ENCODE measurements at places on chromosomes 6 and 20.

- no peak for DNase-seq
These were observed 121.7 kb downstream of the NKAIN2 start for GRCh38 chr6:123925350-123925749.

- DNase-seq = no peak
These were observed 206.3 kb downstream of the UNC5CL start for GRCh38 chr6:40832691-40833090.

GRCh38 chr6:88238065-88238464 lies 71.9 kb upstream of the CNR1 start:
- no peak for DNase-seq

- no peak for DNase-seq
These were observed 62.2 kb downstream of the SYNJ2 start for GRCh38 chr6:158043586-158044524.

DNA sequence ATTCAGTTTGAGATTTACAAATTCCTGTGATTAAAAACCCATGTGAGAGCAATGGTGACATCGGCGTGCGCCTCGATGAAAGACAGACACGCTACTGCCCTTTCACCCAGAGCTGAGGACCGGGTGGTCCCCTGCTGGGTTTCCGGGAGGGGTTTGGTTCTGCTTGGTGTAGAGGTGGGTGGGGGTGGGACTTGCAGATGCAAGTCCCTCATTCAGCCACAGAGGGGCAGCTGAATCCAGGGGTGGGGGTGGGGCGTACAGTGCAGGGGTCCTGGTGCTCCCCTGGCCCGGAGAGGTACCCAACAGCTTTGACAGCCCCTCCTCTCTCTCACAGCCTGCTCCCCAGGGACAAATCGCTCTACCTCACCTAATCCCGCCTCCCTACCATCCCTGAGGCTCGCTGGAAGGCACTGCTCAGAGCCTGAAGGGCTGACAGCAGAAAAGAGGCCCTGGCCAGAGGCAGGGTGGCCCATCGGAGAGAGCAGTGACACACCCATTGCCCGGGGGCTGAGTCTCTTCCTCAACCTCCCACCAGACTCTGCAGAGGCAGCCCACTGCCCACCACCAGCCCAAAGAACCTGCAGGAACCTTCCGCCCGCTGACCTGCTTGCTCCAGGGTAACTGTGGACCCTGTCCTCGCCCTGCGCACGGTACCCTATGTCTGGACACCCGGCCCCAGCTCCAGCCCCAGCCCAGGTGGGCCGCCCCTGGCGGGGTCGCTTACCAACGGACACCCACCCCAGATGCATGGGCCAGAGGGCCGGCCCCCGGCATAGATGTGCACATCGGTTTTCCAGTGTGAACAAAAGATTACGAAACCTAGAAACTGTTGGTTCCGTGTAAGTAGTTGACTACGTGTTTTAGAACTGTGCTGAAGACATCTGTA lies 118.4 kb downstream of the JPH2 start:
- DNase-seq = no peak

- DNase-seq = no peak
These were observed 142.8 kb downstream of the ADGB start for GRCh38 chr6:146741609-146742008.

DNA sequence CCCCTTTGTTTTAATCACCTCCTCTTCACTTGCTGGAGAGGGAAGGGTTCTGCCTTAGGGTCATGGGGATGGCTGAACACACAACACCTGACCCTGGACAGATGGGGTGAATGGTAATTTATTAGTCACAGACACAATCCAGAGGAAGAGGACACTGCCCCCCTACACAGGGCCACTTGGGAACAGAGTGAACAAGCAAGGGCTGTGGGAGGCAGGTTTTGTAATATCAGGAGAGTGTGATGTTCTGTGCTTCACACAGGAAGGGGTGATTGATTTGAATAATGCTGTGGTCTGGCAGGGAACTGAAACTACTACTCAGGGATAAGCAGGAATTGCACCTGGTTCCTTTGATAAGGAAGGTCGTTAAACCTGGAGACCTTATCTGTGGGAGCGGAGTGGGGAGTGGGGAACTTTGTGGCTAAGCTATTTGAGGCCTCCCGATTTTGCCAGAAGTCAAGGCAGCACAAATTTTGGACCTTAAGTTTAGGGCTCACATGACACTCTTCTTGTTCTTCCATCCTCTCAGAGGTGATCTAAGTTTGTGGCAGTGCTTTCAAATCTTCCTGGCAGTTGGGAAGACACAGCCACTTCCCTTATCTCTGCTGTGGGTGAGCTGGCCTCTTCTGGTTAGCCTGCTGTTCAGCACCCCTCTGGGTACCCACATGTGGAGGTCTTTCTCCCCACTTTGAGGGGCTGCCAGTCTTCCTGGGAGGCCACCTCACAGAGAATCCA lies 77.8 kb downstream of the CD164 start:
- DNase-seq = no peak

- no peak for DNase-seq
These were observed 220.1 kb upstream of the DTNBP1 start for GRCh38 chr6:15882915-15883314.

DNA sequence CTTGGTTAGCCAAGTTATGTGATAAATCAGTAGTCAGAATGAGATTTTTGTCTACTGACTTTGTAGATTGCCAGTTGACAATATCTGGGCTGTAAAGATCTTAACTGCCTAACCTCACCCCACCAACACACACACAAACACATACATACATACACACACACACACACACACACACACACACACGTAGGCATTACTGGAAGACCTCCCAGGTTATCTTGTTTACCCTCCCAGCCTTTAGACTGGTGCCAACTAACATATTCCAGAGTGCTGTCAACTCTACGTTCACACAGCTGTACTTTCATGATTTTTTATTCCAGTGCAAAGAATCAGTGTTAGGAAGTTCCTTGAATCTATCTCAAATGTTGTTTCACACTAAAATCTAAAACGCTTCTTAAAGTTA lies 38.9 kb downstream of the BMP5 start:
- no peak for DNase-seq

- no peak for DNase-seq
These were observed 46.4 kb upstream of the FERMT1 start for GRCh38 chr20:6169251-6169650.

GRCh38 chr6:57207872-57208271 lies 14.2 kb downstream of the RAB23 start:
- DNase-seq = no peak
